H1 (cell line): ENCODE measurements at places on chromosomes 12 and 14. TPM values are rescaled to one million over a fixed set of nuclear protein-coding genes. Genes with fewer than 3 reads are reported as not detected.

SLC38A2 gene
- 620 and 684 TPM in 2 replicates for total RNA-seq

- DNase-seq: no peak
These were observed 147.2 kb upstream of the DYRK2 start for GRCh38 chr12:67501362-67501761.

GRCh38 chr14:23431486-23431885 lies 4.0 kb downstream of the MYH7 start:
- no peak for DNase-seq

- DNase-seq: no peak
These were observed 822.9 kb downstream of the VRK1 start for GRCh38 chr14:97620066-97620465.

DNA sequence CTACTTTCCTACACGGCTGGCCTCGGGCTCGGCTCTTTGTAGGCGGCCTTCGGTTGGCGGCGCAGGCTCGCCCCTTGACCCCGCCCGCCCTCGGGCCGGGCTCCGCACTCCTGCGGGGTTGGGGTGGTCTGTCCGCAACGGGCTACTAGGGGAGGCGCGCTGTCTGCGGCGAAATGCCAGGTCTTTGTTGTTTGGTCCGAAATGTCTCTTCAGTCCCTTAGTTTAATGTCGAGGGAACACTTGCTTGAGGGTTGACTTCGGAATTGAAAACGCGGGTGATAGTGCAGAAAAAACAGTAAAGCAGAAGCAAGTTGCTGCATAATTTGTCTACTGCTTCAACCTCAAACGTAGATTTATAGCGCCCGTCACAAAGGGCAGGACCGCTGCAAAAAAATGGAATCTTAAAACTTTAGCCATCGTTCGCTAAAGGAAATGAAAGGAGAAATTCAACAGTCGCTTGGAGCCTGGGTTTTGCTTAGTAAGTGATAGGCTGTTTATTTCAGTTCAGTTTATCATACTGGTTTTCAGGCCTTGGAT lies 390 bp downstream of the JKAMP start:
- no peak for DNase-seq

DNA sequence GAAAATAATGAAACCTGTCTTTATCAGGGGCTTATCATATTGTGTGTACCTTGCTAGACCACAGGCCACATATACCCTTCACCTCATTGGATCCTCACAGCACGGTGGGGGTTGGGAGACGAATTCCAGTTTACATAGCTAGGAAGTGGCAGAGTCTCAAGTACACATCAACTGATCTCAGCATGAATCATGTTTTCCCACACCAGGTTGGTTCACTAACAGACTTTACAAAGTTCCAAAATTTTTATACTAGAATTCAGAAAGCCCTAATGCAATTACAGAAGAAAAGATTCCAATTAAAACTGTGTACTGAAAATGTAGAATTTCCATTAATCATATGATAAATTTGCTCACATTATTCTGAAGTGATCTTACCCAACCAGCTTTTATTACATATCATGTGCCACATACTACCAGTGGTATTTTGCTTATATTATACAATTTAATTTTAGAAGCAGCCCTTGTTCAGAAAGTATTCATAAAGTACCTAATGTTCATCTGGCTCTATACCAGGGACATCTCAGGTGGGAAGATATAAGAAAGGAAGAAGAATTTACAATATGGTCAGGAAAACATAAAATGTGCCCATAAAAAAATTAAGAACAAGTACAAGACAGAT lies 196.2 kb downstream of the ITPR2 start:
- DNase-seq: no peak

- no peak for DNase-seq
These were observed 112.4 kb downstream of the PPP1R12A start for GRCh38 chr12:79822475-79822874.

GRCh38 chr12:92226071-92226661 lies 80.5 kb upstream of the BTG1 start:
- no peak for DNase-seq

DNA sequence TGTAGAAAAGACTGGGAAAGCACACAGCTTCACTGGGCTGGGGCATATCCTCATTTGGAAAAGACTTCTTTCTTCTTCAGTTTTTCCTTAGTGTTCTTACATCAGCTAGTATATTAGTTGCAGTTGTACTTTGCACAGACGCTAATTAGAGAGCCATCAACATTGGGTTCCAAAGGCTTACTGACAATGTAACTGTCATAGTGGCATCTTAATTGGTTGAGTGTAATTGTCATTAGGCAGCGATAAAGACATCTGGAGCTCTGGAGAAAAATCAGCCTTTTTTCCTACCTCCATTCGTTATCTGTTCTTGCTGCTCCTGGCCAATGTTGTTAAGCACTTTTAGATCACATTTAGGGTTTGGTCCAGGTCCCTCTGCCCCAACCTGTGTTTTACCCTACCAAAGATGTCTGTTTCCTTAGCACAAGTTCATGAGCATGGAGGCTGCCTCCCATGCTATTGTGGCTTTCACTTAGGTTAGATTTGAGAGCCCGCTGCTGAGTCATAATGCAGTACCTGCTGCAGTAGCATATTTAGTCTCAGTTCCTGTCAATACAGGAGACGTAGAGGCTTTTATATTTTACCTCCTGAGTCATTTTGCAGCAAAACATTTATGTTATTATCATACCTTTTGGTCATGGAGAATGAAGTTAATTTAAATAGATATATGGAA lies 49.2 kb downstream of the FBXW8 start:
- no peak for DNase-seq

DNA sequence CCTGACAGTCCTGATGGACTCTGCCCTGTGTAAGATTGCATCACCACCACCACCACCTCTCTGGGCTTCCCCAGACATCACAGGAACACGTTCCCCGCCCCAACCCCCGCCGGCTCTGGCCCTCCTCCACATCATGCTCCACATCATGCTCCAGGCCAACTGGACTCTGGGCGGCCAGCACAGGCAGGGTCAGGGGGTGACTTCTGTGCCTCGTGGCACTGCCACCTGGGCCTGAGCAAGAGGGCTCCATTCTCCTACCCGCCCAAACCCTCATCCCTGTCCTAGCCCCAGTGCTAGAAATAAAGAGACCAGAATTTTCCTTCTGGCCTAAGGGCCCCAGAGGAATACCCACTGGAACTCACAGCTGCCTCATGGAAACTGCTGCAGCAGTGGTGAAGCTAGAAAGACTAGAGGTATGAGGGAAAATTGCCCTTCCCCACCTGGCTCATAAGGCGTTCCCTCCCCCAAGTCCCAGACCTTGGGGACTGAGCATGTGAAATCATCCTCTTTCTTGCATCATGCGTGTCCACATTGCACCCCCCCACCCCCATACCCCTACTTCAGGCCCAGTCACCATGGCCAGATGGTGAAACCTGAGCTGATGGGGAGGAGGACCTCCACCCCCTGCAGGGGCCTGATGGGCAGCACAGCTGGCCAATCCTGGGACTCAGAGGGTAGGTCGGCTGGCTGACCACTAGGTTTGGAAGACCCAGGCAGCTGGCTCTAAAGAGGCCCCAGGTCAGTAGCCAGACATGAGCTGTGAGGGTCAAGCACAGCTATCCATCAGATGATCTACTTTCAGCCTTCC lies at the start of gene INHBE:
Gene INHBE, plus strand, starts transcription at position 742 of the 808 bp plus-strand sequence. CDS start 230 bp downstream, outside the sequence.
- peak; percentile 95 for DNase-seq

DNA sequence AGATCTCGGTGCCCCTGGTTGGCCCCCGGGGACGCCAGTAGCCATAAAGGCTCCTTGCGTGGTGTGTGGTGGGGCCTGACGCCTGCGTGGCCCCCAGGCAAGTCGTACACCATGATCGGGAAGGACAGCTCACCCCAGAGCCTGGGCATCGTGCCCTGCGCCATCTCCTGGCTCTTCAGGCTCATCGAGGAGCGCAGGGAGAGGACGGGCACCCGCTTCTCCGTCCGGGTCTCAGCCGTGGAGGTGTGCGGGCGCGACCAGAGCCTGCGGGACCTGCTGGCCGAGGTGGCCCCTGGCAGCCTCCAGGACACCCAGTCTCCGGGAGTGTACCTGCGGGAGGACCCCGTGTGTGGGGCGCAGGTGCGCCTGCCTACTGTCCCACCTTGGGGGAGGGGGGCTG lies 34.5 kb downstream of the KIF26A start:
- no peak for DNase-seq
